Breast epithelium (tissue), 4 donors: ENCODE measurements at places on chromosomes 6 and 20. TPM values are rescaled to one million over a fixed set of nuclear protein-coding genes. Genes with fewer than 3 reads are reported as not detected.

- DNase-seq: no peak
- no peak overlapping the region for H3K4me3 ChIP-seq
Measured at GRCh38 chr6:140566781-140567277, 1192.4 kb upstream of the CITED2 start.

GRCh38 chr20:61053487-61053886, 198.6 kb upstream of the CDH4 start:
- no peak overlapping the region for H3K4me3 ChIP-seq
- DNase-seq: no peak
- no peaks in the 10 kb centered on the region for H3K36me3 ChIP-seq
- H3K27me3 ChIP-seq: no peaks in the 10 kb centered on the region

DNA sequence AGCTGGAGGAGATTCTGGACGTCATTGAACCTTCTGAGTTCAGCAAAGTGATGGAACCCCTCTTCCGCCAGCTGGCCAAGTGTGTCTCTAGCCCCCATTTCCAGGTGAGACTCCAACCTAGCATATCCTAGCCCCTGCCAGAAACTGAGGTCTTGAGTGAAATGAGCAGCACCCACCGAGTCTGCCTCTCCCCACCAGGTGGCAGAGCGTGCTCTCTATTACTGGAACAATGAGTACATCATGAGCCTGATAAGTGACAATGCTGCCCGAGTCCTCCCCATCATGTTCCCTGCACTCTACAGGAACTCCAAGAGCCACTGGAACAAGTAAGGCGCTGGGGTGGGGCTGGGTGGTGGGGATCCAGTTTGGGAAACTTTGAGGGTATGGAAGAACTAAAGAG, 4.6 kb downstream of the MEA1 start:
- peaks cover 3% of the 10 kb centered on the region for H3K4me1 ChIP-seq
- no peak for DNase-seq
- no peaks in the 10 kb centered on the region for H3K27me3 ChIP-seq
- H3K36me3 ChIP-seq: no peaks in the 10 kb centered on the region
- no peak overlapping the region for H3K4me3 ChIP-seq

- no peak for DNase-seq
- H3K4me1 ChIP-seq: no peaks in the 10 kb centered on the region
Measured at GRCh38 chr6:11009353-11009752, 34.8 kb downstream of the ELOVL2 start.

DNA sequence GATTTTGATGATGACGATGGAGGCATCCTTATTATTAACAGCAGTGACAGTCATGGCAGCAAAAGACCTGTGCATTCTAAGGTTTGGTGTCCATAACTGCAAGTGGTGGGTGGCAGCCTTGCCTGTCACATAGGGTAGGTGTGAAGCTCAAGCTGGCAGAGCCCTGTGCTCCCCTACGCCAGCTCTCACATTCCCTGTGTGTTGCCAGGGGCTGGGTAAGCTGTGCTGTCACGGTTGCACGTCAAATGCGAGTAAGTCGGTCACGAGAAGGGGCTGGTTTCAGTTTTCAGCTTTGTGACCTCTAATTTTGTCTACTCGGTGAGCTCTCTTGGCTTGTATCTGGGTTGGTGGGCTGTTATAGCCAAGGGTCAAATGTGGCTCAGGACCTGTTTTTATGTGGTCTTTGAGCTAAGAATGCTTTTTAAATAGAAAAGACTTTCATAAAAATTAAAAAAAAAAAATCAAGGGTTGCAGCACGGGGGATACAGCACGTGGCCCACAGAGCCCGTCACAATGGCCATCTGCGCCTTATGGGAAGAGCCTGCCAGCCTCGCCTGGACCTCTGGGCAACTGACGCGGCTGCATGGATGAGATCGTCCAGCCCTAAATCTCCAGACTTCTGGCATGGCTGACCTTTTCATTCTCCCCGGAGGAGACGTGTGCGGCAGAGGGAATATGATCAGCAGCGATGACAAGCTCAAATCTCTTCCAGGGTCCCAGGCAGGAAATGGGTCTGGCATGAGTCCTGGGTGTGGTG, 148.5 kb downstream of the PHACTR3 start:
- no peaks in the 10 kb centered on the region for H3K36me3 ChIP-seq
- H3K4me1 ChIP-seq: no peaks in the 10 kb centered on the region

Gene MYB
- total RNA-seq: 37.0 TPM
